MG63 (cell line): ENCODE measurements at places on chromosomes 5 and 9.

DNA sequence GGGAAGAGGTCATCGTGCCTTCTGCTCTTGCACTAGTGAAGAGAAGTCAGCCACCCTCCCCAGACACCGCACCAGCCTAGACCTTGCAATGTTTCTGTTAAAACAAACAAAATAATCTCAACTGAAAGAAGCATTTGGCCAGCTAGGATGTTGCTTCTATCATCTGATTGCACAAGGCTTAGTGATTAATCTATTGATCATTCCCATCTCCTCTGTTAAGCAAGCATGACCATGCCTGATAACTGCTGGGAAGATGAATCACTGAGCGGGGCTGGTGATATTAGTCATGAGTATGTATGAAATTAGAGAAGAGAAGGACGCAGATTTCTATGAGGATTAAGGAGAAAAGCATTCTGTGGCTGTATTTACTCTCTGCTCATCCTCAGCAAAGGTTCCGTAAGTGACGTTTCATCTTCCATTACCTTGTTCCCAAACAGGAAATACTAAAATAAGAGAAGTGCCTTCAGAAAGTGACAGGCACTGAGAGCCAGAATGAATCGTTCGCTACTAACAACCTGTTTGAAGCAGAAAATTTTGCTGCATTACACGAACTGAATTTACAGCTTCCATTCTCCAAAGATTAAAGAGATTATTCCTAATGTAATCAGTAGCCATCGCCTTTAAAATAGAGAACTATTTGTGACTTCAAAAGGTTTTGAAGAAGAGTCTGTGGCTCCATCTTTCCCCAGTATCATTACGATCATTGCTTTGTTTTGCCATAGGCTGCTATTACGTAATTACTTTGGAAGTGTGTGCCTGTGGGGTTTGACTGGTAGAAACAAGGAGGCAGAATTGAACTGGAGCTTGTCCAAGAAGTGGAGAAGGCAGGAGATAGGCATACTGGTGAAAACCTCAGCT lies 219.1 kb downstream of the MED10 start:
- DNase-seq, result peak; percentile 85

- DNase-seq, result no peak
Observed at GRCh38 chr5:102867992-102868662, 113.0 kb downstream of the PAM start.

- DNase-seq, result no peak
Observed at GRCh38 chr5:145978171-145978570, 41.8 kb downstream of the SH3RF2 start.

DNA sequence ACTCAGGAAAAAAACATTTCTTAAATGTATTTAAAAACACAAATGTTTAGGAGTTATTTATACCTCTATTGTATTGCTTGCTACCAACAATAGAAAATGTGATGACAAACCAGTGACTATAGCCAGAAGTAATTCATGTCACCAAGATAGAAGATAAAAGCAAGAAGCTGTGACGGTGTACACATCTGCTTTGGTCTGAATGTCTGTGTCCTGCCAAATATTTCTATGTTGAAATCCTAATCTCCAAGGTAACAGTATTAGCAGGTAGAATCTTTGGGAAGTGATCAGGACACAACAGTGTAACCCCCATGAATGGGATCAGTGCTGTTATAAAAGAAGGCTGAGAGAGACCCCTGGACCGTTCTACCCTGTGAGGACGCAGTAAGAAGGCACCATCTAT lies 74.7 kb downstream of the CEMIP2 start:
- DNase-seq, result no peak

DNA sequence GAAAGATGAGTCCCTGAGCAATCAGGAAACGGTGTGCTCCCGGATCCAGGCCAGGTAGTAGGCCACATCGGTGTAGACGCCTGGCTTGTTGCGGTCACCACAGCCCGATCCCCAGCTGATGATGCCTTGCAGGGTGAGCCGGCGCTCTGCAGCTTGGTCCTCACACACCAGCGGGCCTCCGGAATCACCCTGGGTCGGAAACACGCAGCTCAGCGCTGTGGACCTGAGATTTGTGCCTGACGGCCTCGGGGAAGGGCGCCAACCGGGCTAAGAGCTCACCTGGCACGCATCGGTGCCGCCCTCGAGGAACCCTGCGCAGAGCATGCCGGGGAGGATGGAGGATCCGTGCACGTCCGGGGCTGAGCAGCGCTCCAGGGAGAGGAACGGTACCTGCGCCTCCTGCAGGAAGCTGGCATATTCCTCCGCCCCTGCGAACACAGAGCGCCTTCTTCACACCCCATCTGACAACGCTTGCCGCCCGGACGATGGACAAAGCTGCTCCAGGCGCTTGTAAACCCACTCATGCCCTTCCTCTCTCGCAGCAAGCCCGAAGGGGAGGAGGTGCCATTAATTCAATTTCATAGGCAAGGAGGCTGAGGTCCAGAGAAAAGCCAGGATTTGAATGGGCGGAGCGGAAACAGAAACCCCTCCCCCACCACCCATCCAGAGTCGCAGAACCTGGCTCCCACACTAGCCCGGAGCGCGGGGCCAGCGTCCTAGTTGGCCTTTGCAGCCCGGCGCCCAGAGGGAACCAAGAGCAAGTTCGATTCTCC lies 2.0 kb upstream of the PFN3 start:
- DNase-seq, result peak; percentile 75

DNA sequence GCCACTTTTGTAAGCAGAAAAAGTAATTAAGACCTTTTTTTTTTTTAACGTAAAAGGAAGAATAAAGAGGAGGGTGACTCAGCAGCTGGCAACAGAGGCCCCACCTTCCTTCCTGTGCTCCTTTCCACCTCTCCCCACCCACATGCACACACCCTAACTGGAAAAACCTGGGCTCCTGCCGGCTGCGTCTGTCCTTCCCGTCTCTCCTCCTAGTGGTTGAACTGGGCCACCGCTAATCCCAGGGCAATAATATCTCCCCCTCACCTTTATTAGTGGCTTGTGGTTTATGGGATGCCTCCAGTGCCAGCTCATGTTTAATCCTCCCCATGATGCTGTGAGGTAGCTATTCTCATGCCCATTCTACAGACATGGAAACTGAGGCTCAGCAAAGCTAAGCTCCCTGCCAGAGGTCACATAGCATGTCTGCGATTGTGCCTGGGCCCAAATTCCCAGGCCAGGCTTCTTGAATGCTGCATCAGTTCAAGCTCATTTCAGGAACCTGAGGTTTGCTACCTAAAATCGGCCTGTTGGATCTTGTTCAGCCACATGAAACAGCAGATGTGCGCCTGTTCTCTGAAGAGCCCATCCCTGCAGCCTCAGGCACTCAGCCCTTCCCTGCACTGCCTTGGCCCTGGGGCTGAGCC lies 60.9 kb upstream of the IL17B start:
- DNase-seq, result peak; percentile 59

- DNase-seq, result peak; percentile 61
Observed at GRCh38 chr9:75229605-75230332, 141.5 kb downstream of the OSTF1 start.

- DNase-seq, result peak; percentile 50
Observed at GRCh38 chr5:34898258-34898895, 16.9 kb downstream of the RAD1 start.

GRCh38 chr9:114261987-114262386 lies 60.9 kb upstream of the ORM1 start:
- no peak for DNase-seq

- DNase-seq, result peak; percentile 90
Observed at GRCh38 chr5:157917899-157918809, 59.2 kb upstream of the CLINT1 start.

DNA sequence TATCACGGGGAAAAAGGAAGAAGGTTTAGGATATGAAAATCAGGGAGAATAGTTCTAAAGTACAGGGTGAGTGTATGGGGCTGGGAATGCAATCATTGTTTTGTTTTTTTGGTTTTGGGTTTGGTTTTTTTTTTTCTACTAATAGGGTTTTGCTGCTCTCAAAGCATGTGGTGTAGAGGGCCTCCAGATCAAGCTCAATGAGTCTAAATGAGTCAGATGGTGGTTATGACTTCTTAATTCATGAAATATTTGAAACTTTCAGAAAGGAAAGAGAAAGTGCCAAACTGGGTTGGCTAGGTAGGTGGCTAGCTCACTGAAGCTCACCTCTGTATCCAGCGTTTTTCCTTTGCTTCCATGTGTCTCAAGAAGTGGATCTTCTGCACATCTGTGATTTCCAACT lies 10.7 kb downstream of the OR1L8 start:
- DNase-seq, result no peak

DNA sequence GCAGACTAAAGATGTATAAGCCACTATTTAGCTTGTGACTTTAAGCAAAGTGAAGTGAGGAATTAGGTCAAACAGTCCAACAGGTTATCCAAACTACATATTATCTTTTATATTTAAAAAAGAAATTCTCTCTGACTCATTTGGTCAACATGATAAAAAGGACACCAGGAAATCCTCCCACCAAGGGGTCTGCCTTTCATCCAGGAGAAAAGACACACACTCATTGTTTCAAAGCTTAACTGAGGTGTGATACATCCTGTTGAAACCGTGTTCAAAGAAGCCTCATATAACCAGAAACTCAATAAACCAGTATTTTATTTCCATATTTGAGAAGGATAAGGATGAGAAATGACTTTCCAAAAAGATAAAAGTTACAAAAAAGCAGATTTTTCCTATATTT lies 417.1 kb downstream of the HCN1 start:
- no peak for DNase-seq

GRCh38 chr5:94872526-94872925 lies 254.1 kb downstream of the SLF1 start:
- DNase-seq, result no peak

- no peak for DNase-seq
Observed at GRCh38 chr9:78605041-78606000, 308.4 kb downstream of the PSAT1 start.

- peak; percentile 40 for DNase-seq
Observed at GRCh38 chr5:136004436-136004835, 24.4 kb upstream of the TGFBI start.

DNA sequence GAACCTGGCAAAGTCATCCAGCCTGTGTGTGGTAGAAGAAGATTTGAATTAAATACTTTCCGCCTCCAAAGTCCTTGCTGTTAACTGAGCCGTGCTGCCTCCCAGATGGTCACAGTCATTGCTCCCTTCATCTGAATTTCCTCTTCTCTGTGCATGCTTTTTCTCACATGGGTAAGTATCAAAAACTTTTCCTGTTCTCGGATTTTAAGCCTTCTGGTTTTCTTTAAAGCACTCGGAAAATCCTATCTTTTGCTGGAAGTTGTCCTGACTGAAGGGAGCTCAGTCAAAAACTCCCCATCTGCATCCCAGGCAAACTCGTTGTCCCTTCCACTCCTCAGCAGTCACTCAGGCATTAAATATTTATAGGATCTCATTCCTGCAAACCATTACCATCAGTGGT lies 290.0 kb upstream of the PIK3R1 start:
- DNase-seq, result no peak

DNA sequence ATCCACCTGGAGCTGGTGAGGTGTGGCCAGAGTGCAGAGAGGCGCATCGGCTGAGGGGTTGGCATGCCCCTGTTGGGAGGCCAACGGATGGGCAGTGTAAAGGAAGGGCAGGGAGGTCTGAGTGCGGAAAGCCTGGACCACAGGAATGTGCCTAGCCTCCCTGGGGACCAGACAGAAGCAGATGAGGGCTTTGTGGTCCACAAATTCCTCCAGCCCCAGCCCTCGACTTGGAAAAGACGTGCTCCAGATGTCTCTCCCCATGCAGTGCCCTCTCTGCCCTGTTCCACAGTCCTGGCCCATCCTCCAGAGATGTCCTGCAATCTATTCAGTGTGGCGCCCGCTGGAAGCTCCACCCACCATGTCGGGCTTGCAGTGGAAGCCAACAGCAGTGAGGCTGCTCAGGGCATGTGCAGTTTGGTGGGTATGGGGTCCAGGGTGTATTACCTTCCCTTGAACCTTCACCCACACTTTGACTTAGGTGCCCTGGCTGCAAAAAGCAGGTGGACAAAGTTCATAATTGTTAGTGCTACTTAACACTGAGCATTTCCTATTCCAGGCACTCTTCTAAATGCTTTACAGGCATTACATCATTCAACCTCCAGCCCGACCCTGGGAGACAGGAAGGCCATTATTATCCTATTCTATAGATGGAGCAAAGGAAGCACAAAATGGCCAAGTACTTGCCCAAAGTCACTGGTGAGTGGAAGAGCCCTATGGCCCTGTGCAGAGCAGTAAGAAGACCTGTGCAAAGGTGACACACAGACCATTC lies 120.2 kb upstream of the SLC25A48 start:
- no peak for DNase-seq

DNA sequence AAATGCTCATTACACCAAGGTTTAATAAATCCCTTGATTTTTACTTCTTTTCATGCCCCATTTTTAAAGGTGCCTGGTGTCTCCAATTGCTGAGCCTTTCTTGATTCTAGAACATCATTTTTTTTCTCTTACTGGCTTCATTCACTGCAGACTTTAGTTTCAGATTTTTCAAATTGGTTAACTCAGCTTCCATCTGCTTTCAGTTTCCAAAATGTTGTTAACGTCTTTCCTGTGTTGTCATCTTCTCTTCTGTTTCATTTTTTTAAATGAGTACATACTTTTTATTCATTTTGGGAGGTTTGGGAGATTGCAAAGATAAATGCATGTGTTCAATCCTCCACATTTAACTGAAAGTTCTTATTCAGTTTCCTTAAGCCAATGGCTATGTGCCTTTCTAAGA lies 126.4 kb upstream of the CCNG1 start:
- DNase-seq, result no peak

- DNase-seq, result no peak
Observed at GRCh38 chr5:170386743-170387395, 2.3 kb downstream of the KCNMB1 start.

GRCh38 chr5:81359108-81359507 lies 34.8 kb downstream of the ACOT12 start:
- DNase-seq, result peak; percentile 15

DNA sequence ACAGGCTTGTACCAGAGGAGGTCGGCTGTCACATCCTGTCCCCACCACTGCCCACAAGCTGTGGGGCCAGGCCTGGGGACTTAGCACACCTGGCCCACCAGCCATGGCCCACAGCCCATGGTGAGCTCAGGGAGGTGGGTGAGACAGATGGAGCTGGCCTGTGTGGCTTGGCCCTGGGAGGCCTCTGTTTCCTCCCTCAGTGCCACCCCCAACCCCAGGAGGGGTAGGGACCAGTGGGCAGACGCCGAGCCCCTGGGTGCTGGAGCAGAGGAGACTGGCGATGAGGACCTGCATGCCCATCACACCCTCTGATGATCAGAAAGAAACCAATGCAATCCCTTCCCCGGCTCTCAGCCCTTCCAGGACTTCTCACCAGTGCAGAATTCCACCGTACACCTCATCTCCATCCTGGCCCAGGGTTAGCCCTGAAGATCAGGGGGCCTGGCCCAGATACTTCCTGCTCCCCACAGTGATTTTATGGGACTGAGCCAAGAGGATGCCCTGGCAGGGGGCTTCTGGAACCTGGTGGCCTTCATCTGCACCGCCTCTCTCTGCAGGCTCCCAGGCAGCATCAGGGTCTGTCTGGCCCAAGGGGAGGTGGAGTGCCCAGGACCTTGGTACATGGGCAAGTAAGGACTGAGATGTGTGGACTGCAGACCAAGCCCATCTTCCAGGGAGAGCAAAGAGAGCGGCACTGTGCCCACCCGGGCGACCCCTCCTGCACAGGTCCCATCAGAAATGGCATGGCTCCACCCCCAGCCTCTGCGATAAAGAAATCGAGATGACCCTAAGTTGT lies 16.9 kb upstream of the NKD2 start:
- no peak for DNase-seq

- no peak for DNase-seq
Observed at GRCh38 chr9:133921866-133922265, 70.3 kb downstream of the VAV2 start.

GRCh38 chr9:108443741-108444140 lies 412.0 kb downstream of the ACTL7B start:
- DNase-seq, result no peak
